ENCODE measurements at places on chromosomes 16 and 17. TPM values are rescaled to one million over a fixed set of nuclear protein-coding genes. Genes with fewer than 3 reads are reported as not detected.

Gene CCL15
- not detected for total RNA-seq

Gene RNF167
- 12.6 TPM for total RNA-seq

Gene ERN2
- not detected for total RNA-seq

Gene CCL5
- 0.33 TPM for total RNA-seq

Gene TNP2
- not detected for total RNA-seq

Gene KRT40
- total RNA-seq, result not detected

Gene XYLT1
- 0.26 TPM for total RNA-seq

Gene TMEM114
- total RNA-seq, result not detected

Gene RAB26
- 0.26 TPM for total RNA-seq

Gene RSKR
- total RNA-seq, result 3.3 TPM

Gene C17orf78
- total RNA-seq, result not detected

Gene EPX
- not detected for total RNA-seq

Gene TP53TG3B
- total RNA-seq, result not detected

Gene GDPD3
- 0.86 TPM for total RNA-seq

Gene ARHGAP23
- total RNA-seq, result 34.1 TPM

All from dermis lymphatic vessel endothelial cell (primary cell).